ENCODE measurements at places on chromosomes 11 and 22.

- no peak for DNase-seq
These were observed 1517.5 kb upstream of the TENM4 start for GRCh38 chr11:80958361-80958760.

- DNase-seq, result no peak
These were observed 18.5 kb downstream of the FBLN1 start for GRCh38 chr22:45521178-45521577.

DNA sequence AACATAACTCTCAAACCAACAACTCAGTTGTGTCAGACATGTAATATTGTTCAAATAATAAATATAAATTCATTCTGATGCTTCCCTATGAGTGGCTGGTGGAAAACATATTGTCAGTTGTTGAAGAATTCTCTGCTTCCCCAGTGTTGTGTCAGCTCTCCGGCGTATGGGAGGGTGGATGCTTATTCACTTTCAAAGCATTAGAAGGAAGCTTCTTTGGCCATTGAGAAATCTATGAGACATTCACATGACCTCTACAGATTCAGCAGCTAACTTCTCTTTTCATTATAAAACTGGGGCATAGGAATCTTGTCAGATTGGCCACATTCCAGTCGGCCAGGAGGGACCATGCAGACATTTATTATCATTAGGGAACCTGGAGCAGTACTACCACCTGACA lies 2.9 kb downstream of the OR51V1 start:
- DNase-seq, result no peak

- no peak for DNase-seq
These were observed 11.0 kb upstream of the PSMC3 start for GRCh38 chr11:47437218-47437745.

GRCh38 chr11:1036931-1037330 lies 413 bp upstream of the MUC6 start:
- no peak for DNase-seq
